ENCODE measurements at places on chromosomes 5 and 9. TPM values are rescaled to one million over a fixed set of nuclear protein-coding genes. Genes with fewer than 3 reads are reported as not detected.

The IL3 gene
- not detected for total RNA-seq

The QRFP gene
- not detected for total RNA-seq

The TTC23L gene
- not detected for total RNA-seq

The PTGS1 gene
- total RNA-seq: 14.0 TPM

The C5orf46 gene
- total RNA-seq: not detected

The GARIN3 gene
- total RNA-seq: not detected

The SLIT3 gene
- total RNA-seq: 32.4 TPM

The PRR16 gene
- 3.0 TPM for total RNA-seq

The SHOC1 gene
- 0.07 TPM for total RNA-seq

The LCN9 gene
- not detected for total RNA-seq

The ANKRD18A gene
- total RNA-seq: 3.4 TPM

- DNase-seq: peak; percentile 99
Measured at GRCh38 chr9:127785023-127785932, 556 bp upstream of the CDK9 start.

DNA sequence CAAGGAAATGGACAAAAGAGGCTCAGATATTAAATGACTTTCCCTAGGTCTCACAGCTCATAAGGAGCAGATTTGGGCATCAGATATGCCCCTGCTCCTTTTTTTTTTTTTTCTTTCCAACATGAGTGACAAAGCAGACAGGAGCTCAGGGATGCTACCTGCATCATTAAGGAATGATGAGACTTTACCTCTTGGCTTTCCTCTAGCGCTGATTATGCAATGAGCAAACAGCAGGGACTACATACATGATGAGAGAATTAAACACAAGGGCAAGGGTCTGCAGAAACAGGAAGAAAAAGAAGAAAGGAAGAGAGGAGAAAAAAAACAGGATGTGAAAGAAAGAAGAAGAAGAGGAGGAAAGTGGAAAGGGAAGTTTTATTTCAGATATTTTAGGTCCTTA lies 179.9 kb downstream of the PPP2R2B start:
- no peak for DNase-seq

- no peak for DNase-seq
Measured at GRCh38 chr9:76433836-76434235, 25.1 kb upstream of the GCNT1 start.

GRCh38 chr5:178433273-178433775 lies 156.9 kb downstream of the COL23A1 start:
- no peak for DNase-seq

DNA sequence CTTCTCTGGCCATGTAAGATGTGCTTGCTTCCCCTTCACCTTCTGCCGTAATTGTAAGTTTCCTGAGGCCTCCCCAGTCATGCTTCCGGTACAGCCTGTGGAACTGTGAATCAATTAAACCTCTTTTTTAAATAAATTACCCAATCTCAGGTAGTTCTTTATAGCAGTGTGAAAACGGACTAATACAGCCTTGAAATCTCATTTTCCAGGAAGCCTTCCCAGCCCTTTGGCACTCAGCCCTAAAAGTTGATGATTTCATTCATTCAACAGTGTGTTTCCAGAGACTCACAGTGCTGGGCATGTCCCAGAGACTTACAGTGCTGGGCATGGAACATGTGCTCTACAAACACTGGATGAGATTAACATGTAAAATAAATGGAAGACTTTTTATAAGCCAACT lies 135.8 kb downstream of the DCP2 start:
- no peak for DNase-seq

- DNase-seq: no peak
Measured at GRCh38 chr9:136084063-136084944, 10.8 kb downstream of the NACC2 start.

DNA sequence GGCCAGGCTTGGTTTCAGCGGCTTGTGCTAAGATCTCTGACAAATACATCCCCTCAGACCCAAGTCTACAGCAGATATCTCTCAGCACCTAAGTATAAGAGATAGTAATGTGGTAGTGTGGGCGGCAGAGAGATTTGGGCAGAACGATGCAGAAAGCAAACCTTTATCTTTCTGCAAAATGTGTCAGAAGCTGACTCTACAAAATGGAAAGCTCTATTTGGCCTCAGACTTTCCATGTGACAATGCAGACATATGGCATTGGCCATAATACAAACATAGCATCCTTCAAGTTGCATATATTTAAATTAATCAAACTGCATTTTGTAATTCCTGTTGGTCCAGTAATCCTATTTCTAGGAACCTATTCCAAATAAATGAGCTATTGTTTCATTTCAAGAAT lies 102.5 kb upstream of the RAI14 start:
- no peak for DNase-seq

DNA sequence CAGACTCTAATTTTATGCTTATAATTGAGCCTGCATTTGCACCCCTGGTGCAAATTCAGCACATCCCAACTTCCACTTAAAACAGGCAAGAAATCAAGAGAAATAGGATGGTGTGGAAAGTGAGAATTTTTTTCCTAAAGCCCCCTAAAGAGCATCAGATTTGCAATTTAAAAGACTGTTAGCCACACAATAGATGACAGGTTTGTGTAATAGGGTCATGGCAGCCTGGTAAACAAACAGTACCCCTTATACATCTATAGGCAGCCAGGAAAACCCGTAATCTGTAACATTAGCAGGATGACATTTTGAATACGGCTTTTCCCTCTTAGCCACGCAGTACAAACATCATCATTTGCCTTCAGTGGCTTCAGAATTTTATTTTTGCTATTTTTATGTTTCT lies 17.2 kb downstream of the EBF1 start:
- DNase-seq: no peak

DNA sequence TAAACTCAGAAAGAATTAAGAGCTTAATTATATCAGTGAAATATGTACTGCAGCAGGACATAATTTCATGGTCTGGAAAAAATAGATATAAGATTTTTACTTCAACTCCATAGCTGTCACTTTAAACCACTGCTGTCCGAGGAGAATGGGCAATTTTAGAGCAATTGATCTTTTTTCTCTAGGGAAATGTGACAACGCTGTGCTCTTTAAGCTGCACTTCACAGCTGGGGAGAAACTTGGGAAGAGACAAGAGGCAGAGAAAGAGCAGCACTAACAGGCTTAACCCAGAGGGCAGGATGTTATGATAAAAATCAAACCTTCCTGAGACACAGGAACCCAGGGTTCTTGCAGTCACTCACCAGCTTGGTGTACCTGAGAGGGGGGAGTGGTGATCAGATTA lies 92.0 kb downstream of the SPOCK1 start:
- DNase-seq: no peak

DNA sequence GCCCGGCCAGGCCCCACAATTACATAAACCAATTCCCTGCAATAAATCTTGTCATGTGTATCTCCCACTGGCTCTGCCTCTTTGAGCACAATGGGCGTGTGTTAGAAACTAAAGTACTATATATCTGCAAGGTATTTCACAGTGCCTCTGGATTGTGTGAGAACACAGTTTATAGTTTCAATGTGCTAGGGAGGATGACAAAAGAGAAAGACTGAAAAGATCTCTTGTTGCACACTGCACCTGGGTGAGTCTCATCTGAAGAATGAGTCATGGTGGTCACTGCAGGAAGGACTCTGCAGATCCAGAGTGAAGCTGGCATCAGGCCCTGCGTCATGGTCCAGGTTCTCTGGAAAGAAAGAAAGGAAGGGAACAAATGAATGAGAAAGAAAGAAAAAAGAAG lies 20.7 kb upstream of the CTSV start:
- no peak for DNase-seq

- DNase-seq: no peak
Measured at GRCh38 chr5:13833440-13833839, 111.0 kb downstream of the DNAH5 start.

DNA sequence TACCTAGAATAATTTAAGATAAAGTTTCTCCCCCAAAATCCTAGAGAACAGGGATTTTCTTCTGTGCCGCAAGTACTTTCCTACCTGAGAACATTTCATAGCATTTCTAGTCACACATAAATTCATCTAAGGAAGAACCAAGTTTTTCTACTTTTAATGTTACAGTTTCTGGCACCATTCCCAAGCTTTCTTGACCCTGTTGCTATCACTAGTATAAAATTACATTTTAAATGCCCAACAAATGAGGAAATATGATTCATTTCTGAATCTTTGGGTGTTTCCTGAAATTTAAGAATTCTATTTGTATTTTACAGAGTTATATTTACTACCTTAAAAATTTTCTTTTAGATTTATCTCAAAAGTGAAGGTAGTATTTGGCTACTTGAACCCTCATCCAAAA lies 137.8 kb downstream of the LPAR1 start:
- no peak for DNase-seq

GRCh38 chr9:27276193-27277030 lies 20.5 kb downstream of the EQTN start:
- DNase-seq: no peak

DNA sequence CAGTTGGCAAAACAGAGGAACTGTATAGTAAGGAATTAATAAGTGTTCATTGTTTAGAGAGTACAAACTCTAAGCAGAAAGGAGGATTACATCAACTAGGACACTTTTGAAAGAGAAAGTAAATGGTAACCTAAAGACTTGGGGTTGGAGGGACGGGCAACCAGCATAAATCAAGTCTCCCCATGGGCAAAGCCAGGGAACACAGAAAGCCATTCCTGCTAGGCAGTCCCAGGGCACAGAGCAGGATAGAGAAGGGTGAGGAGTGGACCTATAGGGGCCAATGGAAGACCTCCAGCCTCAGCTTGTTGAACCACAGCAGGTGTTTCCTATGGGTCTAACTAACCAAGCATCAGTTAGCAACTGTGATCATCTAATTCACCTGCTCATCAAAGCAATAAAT lies 9.2 kb upstream of the ERAP1 start:
- DNase-seq: no peak

DNA sequence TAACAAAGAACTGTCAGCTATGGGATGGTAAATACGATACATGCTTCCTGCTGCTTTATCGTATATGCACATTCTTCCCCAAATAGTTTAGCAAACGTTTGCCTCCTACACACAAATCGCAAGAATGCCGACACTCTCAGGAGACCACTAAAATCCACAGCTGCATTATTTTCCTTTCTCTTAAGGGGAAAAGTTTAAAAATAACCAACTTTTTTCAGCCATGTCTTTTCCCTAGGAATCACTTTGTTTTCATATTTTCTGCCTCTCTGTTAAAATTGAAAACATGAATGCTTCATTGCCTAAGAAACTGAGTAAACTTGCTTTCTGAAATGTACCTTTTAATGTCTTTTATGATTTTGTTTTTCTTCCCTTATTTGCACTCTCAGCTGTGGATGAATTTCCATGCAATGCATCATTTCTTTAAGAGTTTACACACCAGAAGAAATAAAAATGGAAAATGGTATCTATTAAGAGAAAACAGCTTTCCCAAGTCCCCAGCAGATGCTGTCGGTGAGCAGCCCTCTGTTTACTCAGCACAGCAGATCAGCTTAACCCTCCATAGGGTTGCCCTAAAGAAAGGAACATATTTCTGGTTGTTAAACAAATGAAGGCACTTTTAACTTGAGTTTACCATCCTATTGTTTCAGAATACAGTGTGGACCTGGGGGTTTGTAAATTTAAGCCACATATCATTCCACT lies 66.2 kb downstream of the IZUMO3 start:
- DNase-seq: no peak

GRCh38 chr5:20524991-20525529 lies 537.1 kb upstream of the CDH18 start:
- no peak for DNase-seq

DNA sequence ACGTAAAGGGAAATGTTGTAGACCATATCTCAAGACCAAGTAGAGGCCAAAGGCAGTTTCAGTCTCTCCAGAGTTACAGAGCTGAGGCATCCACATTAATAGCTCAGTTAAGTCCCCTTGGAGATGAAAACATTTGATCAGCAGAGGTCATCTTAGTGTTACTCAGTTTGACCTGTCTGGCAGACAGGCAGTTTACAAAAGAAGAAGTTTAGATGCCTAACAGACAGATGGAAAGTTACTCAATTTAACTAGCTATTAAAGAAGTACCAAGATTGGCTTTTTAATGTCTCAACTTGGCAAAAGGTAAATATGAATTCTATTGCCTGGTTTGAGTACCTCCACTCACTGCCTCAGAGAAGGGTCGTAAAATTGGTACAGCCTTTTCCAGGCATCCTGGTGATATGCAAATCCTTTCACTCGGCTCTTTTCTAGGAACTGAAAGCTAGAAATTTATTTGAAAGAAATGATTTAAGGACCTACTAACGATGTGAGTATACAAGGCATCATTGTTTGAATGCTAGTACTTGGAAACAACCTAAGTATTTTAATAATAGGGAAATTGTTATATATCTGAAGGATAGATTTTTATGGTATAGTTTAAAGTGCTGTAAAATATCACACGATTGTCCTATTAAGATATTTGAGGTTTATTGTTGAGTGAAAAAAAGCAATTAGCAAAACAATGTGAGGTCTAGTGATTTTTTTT lies 14.8 kb downstream of the ACO1 start:
- no peak for DNase-seq

- no peak for DNase-seq
Measured at GRCh38 chr5:34045023-34045422, 2.0 kb upstream of the C1QTNF3 start.

- DNase-seq: no peak
Measured at GRCh38 chr9:77221431-77221830, 44.1 kb downstream of the VPS13A start.

- DNase-seq: no peak
Measured at GRCh38 chr9:101639785-101640665, 45.3 kb upstream of the PPP3R2 start.

- DNase-seq: no peak
Measured at GRCh38 chr5:55160493-55161209, 680 bp downstream of the GPX8 start.

DNA sequence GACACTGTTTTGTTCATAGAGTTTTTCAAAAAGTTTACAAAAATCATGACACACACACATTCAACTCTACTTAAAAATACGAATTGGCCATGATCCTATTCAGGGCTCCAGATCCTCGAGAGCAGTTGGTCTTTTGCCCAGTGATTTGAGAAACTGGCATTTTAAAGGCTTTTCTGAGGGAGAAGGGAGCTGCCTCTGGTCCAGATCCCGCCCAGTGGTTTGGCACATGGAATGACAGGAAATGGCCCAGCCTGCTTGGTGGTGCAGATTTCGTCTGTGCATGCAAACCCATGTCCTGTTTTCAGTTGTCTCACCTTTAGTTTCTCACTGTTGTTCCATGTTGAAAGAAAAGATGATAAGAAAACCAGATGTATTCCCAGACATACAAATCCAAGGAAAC lies 3.6 kb downstream of the CAMK4 start:
- peak; percentile 76 for DNase-seq

DNA sequence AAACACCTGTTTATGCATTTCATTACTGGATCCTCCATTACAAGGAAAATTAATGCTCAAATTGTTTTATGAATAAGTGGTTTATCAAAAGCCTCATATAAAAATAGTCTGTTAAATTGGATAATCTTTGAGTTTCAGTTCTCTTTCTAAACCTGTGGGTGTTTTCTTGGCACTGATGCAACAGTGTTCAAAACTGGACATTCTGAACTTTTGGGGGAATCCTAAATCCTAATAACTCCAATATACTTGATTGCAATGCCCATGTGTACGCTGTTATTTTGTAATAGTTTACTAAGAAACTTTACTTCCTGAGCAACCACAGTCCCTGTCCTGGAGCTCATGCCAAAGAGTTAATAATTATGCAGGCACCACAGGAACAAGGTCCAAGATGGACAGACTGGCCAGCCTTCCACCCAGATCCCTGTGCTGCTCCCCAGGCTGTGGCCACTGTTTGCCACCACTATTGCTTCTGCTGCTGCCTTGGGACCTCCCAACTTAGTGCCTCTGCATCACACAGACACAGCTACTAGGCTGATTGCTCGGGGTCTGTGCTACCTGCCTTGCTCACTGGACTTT lies 14.0 kb downstream of the IRGM start:
- no peak for DNase-seq

- DNase-seq: no peak
Measured at GRCh38 chr5:145941096-145941447, 4.7 kb downstream of the SH3RF2 start.

Measured in spleen (tissue), 13 donors.